ENCODE measurements at places on chromosomes 5 and 9.

- DNase-seq: no peak
These were observed 17.8 kb upstream of the SHROOM1 start for GRCh38 chr5:132848270-132848669.

GRCh38 chr9:81666123-81666522, 23.2 kb downstream of the TLE1 start:
- no peak for DNase-seq

DNA sequence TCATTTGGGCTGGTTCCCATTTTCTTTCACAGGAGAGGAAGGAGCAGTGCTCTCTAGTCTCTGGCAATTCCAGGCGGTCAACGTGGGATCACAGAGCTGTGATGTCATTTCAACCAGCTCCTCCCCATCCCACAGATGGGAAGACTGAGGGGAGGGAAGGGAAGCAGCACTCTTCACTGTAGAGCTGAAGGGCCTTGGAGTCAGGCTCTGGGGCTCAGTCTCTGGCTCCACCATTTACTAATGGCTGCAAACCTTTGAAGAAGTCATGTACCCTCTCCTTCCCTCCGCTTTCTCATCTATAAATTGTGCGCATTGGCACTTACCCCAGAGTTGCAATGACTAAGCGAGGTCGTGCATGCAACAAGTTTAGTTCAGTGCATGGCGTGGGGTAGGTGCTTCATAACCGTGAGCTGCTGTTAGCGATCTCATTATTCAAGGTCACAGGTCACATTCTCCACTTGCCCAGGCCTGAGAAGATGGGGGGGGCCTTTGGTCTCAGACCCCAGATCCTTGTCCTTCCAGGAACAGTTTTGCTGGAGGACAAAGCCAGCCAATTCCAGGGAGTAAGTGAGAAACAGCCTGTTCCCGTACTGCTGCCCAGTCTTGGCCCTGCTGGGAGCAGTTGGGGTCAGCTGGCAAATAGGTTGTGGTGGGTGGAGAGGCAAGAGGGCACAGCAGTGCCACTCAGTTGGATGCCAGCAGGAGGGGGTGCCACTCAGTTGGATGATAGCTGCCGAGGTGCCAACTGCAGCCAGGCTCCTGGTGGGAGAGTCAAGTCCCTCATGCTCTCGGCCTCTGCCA, 136.7 kb downstream of the RGS3 start:
- no peak for DNase-seq

DNA sequence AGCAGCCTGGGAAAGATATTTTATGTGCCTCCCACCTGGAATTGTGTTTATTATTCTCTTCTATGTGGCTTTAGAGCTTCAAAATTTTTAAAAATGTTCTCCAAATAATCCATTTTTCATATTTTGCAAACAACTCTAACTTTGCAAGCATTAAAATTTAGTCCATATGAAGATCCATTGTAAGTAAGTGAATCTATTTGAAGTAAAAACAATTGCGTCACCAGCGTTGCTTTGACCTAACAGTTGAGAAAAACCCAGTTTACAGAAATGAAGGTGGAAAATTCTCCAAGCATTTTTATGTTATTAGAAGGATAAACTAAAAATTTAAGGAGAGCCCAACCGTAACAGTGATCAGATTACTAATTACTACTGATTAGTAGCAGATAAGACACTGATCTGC, 38.9 kb upstream of the TLX3 start:
- no peak for DNase-seq

GRCh38 chr9:113484258-113484730, 20.8 kb downstream of the RGS3 start:
- DNase-seq: no peak

DNA sequence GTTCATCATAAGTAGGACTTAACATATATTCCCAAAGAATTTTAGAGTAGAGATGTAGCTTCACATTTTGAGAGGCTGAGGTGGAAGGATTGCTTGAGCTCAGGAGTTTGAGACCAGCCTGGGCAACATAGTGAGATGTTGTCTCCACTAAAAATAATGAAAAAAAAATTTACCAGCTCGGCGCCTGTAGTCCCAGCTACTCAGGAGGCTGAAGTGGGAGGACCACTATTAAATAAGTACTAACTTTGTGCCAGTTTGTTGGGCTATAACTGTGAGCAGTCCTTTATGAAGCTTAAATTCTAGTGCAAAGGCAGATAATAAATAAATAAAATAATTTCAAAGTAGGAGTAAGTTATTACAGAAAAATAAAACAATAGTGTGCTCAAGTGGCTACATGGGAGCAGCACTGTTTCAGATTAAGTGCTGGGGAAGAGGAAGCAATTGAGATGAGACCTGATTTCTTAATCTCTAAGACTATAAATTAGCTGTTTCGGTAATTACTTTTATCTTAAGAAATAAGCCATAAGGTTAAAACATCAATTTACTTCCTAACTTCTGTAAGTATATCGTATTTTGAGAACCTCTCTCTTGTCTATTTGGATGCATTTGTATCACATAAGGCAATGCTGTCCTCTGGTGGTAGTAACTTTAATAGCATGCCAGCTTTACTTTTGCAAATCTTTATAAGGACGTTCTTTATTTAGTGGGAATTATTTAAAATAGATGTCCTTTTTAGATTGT, 98.9 kb downstream of the CSNK1G3 start:
- DNase-seq: no peak

DNA sequence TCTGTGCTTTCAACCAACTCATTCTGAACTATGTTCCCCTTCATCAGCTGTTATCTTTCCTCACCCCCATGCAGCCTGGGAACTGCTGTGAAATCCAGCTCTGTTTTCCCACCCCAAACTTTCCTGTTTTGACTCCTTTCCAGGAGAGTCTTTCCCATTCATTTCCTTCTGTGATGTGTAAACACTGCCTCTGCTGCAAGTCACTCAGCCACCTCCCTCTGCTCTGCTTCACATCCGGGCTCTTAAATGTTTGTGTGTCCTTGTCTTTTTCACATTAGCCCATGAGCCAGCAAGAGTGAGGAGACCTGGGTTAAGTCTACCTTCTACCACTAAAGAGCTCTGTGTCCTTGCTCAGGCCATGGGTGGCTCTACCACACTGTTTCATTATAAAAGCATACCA, 137.5 kb downstream of the ICE1 start:
- DNase-seq: no peak

- no peak for DNase-seq
These were observed 121.6 kb downstream of the MEF2C start for GRCh38 chr5:88761269-88761850.

DNA sequence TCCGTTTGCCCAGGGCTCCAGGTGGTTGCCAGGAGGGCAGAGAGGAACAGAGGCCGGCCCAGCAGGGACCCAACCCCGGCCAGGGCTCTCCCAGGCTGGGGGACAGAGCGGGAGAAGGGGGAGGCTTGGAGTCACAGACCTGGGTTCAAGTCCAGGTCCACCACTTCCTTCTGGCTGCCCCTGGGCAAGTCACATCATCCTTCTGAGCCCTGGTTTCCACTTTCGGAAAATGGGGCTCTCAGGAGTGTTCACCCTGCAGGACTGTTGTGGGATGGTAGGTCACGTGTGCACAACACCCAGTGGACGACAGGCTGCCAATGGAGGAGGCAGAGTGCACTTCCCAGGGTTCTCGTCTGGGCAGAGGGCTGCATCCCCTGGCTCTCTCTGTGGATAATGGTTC, 245.4 kb downstream of the PBX3 start:
- no peak for DNase-seq

DNA sequence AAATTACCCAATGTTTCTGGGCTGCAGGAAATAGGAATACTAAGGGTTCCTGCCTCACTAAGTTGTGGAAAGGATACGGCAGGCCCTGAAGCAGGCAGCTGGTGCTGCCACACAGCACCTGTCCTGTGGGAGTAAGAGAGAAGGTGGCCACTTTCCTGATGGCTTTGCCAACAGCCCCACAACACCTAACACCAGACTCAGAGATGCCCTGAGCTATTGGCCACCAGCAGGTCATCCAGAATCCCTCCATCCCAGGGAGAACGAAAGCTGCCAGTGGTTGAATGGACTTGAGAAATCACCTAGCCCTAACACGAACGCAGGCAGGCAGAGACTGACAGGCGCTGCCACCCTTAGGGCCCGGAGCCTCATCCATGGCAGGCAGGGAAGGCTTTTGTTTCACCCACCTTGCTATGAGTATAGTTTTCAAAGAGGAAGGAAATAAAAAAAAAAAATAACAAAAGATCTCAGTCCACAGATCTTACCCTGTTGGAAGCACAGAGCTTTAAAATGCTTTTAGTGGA, 82.2 kb downstream of the DCP2 start:
- no peak for DNase-seq

- no peak for DNase-seq
These were observed 4.3 kb upstream of the FAM169A start for GRCh38 chr5:74870299-74871067.

DNA sequence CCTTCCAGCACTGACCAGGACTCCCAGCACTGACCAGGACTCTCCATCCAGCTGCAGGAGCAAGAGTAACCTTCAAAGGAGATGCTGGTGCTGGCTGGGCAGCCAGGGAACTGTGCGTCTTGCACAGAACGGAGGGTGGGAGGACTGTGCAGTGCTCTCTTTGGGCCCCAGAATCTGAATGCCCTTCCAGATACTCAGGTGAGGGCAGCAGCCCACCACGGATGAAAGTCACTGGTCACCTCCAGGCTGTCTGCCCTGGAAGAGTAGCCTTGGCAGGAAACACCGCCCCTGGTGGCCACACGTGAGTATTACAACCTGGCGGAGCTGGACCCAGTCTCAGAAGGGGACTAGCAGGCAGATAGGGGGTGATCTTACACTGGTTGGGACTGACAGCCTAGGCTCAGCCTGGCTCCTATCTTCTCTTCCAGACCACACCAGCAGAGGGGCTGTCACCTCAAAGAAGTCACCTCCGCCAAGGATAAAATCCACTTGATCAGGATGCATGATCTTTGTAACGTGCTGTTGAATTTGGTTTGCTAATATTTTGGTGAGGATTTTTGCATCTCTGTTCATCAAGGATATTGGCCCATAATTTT, 4.8 kb upstream of the SARDH start:
- peak; percentile 61 for DNase-seq

DNA sequence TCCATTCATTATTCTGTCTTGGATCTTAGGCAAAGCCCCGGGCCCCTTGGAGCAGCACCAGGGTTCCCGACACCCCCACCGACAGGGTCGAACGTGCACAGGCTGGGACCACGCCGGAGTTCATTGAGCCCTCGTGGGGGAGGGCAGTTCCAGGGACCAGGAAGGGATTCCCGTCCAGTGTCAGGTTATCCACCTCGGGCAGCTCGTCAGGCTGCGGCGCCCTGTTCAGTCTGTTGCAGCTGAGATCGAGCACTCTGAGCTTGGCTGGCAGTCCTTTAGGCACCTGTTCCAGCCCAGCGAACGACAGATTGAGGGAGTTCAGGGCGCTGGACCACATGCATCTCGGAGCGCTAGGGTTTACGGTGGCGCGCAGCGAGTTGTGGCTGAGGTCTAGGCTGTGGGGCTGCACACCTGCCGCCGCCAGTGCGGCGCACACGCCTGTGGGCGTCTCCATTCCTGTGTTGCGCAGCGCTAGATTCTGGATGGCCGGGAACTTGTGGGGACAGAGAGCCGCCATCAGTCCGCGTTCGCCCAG, 1.1 kb downstream of the CD14 start:
- DNase-seq: peak; percentile 4

DNA sequence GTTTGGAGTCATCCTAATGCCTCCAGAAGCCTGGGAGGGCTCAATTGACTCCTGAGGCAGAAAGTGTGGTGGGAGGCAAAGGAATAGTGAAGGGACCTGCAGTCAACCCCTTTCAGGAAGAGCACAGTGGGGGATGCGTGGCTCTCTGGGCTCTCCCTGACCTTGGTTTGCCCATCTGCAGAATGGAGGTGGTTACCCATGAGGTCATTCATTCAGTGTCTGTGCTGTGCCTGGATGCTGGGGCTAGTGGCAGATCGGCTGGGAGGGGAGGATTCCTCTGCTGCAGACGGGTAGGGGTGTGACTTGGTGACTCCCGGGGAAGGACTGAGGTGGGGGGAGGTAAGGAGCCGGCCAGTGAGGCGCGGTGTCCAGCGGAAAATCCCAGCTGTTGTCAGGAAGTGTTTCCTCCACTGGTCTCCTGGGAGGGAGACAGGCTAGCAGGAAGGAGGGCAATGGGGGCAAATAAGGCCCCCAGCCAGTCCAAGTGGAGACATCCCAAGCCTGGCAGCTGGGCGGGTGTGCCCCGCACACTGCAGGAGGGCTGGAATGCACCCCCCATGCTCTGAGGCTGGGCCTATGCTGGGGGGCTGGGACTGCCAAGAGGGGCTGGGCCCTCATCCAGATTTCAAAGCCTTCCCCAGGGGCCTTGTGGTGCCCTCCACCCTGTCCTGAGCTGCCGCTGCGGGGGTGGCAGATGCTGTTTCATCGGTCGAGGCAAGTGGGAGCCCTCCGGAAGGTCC, 10.9 kb downstream of the CXXC5 start:
- no peak for DNase-seq

DNA sequence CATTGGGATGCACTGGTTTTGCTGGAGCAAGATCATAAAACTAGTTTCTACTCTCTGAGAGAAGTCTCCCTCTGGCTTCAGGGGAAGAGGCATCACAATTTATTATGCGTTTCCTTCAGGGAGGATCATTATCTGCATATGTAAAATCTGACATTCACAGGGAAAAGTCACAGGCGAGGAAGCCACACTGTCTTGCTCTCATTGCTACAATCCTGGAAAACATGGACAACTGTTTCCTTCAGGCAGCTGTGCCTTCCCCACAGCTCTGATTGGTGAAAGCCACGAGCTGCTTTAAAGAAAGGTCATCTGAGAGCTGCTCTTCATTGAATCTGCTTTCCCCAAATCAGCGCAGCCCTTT, 397.8 kb downstream of the MED10 start:
- no peak for DNase-seq

DNA sequence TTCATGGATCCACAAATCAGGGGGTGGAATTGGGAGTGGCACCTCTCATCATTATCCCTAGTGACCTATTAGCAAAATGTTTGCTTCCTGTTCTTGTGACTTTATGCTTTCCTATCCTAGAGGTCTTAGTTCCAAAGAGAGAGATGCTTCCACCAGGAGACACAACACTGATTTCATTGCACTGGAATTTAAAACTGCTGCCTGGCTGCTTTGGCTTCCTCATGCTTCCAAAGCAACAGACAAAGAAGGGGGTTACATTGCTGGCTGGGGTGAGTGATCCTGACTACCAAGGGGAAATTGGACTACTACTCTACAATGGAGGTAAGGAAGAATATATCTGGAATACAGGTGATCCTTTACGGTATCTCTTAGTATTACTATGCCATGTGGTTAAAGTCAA, 69.2 kb upstream of the SH3GL2 start:
- no peak for DNase-seq

DNA sequence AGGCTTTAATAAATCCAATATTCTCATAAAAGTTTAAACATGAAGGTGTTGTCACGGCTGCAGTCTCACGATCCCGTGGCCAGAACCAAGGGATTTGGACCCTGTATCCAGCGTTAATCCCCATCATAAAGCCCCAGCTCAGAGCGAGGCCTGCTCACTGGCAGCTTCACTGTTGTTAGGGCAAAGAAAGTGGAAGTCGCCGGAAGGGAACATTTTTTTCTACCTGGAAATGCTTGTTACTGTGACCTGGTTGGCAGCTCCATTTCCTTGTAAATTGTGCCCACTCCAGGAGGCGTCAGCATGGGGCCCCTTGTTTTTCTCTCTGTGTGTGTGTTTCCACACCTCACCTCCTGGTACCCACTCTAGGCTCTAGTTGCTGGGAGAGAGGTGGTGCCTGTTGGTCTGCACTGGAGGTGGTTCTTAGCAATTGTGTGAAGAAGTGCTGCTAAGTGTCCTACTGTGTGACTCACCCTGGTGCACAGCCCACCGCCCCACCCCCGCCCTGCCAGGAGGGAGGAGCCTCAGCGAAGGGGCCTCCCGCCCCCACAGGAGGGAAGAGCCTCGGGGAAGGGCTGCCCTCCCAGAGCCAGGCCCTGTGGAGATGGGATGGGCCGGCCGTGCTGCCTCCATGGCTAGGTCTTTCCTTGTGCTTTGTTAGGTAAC, 105.1 kb downstream of the EHMT1 start:
- peak; percentile 13 for DNase-seq
